ENCODE measurements at places on chromosomes 13 and 19.

- no peak for DNase-seq
These were observed 319.9 kb downstream of the ATP8A2 start for GRCh38 chr13:25691654-25692053.

DNA sequence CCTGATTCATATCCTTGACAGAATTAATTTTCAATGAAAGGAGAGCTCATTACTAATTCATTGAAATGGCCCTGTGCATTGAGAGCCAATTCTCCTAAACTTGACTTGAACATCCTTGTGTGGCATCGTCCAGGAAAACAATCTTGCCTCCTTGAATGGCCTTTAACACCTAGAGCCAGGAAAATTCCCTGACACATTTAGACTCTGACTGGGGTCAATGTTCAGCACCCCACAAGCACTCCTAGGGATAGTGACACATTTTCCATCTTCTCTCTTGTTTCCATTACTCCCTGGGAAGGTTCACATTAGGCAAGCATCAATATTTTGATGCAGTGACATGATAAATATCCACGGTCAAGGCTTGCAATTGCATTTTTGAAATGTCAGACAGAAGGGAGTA is 218.9 kb downstream of the LACC1 start:
- DNase-seq: no peak

- no peak for DNase-seq
These were observed 135.3 kb downstream of the RFC3 start for GRCh38 chr13:33953203-33953602.

GRCh38 chr13:60035874-60036273 is 127.9 kb downstream of the DIAPH3 start:
- DNase-seq: no peak

- DNase-seq: no peak
These were observed 22.4 kb downstream of the TUBA3C start for GRCh38 chr13:19159181-19159580.

GRCh38 chr19:43741075-43741825 is 13.5 kb downstream of the SMG9 start:
- DNase-seq: no peak

GRCh38 chr13:112938680-112939079 is 30.3 kb upstream of the MCF2L start:
- DNase-seq: no peak

- no peak for DNase-seq
These were observed 4.7 kb upstream of the IRS2 start for GRCh38 chr13:109790942-109791605.

DNA sequence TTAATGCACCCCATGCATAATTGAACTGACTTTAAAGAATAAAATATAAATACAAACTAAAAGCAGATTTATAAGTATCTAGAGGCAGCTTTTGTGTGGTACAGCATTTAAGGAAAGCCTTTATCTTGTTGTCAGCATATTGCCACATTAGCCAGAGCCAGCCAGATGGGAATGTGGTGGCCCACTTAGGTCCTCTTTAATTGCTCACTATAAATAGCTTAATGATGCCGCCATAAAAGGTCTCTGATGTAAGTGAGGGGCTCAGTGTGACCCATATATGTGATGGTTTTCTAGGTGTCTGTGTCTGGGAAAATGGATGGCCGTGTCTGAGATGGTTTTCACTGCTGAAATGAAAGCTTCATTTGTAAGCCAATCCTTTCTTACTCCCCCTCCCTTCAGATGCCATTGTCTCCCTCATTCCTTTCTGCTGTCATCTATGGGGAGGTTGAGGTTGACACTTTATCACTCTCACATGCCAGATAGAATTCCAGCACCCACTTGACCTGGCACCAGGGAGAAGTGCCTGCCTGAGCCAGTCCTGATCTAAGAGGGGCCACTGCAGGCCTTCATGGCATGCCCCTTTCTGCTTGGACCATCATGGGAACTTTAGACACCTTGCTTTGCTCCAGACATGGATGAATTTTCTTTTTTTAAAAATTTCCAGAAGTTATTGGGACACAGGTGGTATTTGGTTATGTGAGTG is 135.3 kb downstream of the MTUS2 start:
- no peak for DNase-seq

DNA sequence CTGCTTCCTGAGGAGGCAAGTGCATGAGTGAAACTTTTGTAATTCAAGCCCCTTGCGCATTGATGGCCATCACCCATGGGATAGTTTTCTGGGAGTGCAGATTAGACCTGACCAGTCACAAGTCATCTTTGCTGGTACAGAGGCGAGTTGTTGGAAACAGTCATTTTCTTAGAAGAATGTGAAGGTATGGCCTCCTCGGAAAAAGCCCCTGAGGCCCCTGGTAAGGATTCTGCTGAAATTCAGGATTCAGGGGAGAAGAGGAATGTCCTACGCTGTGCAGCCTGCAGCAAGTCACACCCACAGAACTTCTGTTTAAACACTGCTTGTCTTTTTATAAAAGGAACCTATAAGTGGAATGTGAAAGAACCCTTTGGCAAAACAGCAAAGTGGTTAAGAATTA is 11.0 kb upstream of the SPART start:
- no peak for DNase-seq

- no peak for DNase-seq
These were observed 10.9 kb upstream of the TLE5 start for GRCh38 chr19:3073159-3073563.

DNA sequence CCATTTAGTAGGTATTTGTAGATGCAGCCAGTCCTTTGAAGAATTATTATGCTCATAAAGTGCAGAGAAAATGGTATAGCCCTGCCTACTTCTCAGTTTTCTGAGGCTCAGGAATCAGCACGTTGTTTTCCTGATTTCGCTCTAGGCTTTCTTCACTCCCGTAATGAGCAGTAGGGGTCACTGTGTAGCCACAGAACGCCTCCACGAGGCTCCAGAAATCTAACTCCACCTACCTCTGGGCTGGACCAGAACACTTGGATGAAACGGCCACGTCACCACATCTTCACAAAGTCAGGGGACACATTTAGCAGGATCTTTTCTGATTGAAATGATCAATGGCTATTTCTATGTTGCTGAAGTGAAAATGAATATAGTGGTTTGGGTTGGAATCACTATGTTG is 49.8 kb upstream of the GTF3A start:
- DNase-seq: peak; percentile 39

DNA sequence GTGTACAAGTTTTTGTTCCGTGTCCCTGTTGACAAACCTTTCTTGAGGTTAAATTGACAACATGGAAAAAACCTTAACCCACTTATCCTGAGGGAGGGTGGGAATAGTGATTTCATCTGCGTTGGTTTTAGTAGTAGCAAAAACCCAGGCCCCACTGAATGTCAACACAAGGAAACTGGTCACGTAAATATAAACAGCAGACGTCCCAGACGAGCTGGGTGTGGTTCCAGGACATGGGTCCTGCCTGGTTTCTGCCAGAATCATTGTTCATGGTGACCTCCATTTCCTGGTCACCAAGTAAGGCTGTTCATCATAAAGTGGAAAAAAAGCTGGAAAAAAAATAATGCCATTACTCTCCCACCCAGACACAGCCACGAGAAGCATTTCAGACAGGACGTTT is 16.9 kb upstream of the F2RL3 start:
- no peak for DNase-seq

DNA sequence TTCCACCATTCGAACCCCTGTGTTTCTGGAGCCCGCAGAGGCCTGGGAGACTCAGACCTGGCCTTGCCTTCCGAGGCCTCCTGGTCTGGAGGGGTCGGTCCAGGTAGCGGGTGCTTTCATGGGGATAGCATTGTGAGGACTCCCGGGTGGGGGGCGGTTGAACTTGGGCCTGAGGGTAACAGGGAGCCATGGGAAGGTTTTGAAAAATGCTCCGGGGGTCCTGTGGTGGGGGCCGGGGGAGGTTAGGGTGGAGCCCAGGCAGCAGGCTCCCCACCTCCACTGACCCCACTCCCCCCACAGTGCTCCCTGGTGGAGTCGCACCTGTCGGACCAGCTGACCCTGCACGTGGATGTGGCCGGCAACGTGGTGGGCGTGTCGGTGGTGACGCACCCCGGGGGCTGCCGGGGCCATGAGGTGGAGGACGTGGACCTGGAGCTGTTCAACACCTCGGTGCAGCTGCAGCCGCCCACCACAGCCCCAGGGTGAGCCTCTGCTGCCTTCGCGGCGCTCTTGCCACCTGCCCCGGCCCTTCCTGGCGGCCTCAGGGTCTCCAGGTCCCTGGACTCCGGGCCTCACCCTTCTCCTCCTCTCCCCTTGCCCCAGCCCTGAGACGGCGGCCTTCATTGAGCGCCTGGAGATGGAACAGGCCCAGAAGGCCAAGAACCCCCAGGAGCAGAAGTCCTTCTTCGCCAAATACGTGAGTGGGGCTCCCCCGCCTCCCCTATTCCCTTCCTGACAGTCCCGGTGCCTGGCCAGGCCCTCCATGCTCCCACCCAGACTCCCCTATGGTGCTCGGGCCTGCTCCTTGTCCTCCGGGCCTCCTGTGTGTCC is 3.8 kb upstream of the GARIN5A start:
- DNase-seq: no peak

GRCh38 chr19:56637976-56638555 is 4.9 kb upstream of the SMIM17 start:
- DNase-seq: peak; percentile 4

GRCh38 chr13:39370554-39370953 is 232.4 kb downstream of the LHFPL6 start:
- DNase-seq: no peak

GRCh38 chr13:31116224-31116623 is 45.5 kb downstream of the HSPH1 start:
- no peak for DNase-seq

- no peak for DNase-seq
These were observed 629 bp downstream of the PEPD start for GRCh38 chr19:33520844-33521479.

DNA sequence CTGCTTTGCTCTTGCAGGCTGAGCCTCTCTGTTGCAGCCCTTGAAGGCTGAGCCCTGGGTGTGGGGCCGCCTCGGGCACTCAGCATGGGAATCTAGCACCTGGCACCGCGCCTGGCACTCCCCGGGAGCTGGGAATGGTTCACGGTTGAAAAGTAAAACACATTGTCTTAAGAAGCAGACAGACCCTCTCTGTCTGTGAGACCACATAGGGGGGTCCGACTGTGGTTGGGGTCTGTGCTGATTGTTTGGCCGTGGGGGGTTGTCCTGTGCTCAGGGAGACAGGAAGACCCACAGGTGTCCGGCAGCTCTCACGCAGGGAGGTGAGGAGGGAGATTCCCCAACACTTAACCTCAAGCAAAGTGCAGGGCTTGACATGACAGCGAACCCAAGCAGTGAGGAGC is 64.8 kb downstream of the SOX1 start:
- no peak for DNase-seq

GRCh38 chr13:80151016-80151415 is 189.9 kb downstream of the SPRY2 start:
- DNase-seq: no peak

DNA sequence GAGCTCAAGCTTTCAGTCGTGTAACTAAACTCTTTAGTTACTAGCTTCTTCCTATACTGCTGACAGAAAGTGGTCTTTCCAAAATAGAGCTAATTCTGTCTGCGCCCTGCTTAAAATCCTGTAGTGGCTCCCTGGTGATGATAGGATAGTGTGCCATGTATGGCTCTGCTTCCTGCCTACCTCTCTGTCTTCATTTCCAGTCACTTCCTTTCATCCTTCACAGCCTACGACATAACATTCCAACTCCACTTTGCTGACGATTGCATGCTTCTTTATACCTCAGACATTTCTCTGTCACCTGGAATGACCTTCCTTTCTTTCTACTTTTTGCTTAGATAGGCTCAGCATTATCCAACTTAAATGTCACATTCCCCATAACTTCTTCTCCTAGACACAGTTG is 190.8 kb downstream of the MAB21L1 start:
- DNase-seq: no peak

DNA sequence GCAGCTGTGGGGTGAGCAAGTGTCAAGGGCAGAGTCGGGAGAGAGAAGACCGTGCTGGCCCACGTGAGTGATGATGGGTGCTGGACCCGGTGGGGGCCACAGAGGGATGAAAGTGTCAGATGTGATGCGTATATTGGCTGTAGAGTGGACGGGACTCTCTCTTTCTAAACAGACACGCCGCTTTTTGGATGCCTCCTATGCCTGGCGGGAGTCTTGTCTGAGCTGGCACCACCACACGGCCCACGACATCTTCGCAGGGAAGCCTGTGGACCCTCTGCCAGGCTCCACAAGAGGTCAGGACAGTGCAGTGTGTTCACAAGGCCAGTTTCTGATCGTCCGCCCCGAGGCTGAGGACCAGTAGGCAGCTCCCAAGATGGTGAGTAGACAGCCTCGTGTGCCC is 12.9 kb upstream of the MRI1 start:
- DNase-seq: no peak
